Substantia nigra (tissue), 51 donors: ENCODE measurements at places on chromosomes 12 and 14.

DNA sequence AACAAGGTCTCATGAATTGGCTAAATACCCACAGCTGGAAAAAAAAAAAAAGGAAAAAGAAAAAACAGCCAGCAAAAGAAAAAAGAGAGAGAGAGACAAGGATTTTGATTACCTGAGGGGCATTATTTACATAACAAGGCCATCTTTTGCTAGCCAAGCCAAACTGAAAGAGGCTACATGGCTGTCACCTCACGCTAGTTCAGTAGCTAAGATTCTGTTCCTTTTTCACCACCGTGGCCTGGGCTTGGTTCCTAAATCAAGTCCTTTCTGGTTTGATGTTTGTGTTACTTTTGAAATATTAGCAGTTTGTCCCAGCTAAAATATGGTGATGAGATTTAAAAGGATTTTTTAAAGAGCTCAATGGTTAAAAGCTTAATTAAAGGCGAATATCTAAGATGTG is 2.0 kb upstream of the SDS start:
- no peak for DNase-seq

DNA sequence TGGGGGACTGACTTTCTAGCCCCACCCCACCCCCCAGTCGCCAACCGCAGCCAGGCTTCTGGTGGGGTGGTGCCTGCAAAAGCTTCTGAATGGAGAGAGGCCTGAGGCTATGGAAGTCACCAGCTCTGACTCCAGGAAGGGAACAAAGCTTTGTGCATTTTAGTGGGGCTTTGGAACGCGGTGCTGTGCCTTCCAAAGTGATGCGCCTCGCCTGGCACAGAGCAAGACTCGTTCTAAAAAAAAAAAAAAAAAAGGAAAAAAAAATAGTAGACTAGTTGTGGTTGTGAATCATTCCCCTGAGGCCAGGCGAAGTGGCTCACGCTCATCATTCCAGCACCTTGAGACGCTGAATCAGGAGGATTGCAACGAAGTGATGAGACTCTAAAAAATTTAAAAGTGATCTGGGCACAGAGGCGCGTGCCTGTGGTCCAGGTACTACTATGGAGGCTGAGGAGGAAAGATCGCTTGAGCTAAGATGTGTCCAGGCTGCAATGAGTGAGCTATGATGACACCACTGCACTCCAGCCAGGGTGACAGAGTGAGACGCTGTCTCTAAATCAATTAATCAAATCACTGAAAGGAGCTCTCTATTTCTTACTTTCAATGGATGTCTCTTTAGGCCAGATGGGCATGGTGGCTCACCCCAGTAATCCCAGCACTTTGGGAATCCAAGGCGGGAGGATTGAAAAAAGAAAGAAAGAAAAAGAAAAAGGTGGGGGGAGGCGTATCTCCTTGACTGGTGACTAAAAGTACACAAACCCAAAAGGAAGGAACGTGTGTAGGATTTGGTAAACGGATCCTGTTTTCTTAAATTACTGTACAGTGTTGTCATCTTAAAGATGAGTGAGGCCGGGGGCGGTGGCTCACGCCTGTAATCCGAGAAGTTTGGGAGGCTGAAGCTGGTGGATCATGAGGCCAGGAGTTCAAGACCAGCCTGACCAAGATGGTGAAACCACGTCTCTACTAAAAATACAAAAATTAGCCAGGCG is 259.6 kb upstream of the ALG10B start:
- DNase-seq, result no peak

GRCh38 chr12:64781280-64782190 is 22.3 kb upstream of the GNS start:
- DNase-seq, result no peak

GRCh38 chr12:116325336-116325664 is 47.8 kb upstream of the MED13L start:
- DNase-seq, result no peak

- DNase-seq, result no peak
Observed at GRCh38 chr14:66036547-66036946, 449.6 kb upstream of the CCDC196 start.

- no peak for DNase-seq
Observed at GRCh38 chr12:123787466-123787865, 25.4 kb downstream of the DNAH10 start.

GRCh38 chr12:25896981-25897380 is 61.5 kb upstream of the RASSF8 start:
- DNase-seq, result no peak

DNA sequence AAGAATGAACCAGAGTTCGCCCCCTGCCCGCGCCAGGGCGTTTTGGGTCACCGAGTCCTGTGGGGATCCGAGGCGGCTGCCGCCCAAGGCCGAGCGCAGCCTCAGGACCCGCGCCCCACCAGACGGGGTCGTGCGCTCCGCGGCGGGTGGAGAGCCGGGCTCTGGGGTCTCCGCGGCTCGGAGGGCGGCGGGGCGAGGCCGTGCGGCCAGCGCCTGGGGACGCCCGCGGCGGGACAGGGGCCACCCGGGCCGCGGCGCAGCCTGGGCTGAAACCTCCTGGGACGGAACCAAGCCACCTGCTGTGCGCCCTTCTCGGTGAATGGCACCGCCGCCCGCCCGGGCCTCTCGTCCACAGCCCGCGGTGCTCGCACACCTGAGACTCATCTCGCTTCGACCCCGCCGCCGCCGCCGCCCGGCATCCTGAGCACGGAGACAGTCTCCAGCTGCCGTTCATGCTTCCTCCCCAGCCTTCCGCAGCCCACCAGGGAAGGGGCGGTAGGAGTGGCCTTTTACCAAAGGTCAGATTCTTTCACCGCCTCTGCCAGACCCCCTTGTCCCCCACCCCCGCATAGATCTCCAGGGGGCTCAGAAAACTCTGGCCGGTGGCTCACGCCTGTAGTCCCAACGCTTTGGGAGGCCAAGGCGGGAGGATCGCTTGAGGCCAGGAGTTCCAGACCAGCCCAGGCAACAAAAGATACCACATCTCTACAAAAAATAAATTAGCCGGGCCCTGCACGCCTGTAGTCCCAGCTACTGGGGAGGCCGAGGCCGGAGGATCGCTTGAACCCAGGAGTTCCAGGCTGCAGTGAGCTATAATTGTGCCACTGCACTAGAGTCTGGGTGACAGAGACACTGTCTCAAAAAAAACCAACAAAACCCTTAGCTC is 901 bp downstream of the B3GNT4 start:
- DNase-seq, result no peak

DNA sequence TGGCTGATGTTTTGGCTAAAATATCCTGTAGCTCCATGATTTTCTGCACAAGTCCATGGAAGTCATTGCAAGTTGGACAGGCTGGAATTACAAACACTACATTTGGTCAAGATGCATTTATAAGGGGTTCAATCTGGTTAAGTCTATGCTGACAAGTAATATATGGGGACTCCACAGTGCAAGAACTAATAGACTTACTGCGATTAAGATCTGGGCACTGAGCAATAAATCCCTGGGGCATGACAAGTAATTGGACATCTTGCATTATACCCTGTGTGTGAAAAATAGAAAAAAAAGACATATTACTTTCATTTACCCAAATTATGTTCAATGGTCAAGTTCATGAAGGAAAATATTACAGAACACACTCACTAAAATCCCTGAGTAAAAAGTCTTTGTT is 99.1 kb downstream of the NELL2 start:
- DNase-seq, result no peak

- DNase-seq, result no peak
Observed at GRCh38 chr14:34665785-34666435, 36.0 kb upstream of the SNX6 start.

GRCh38 chr12:2172491-2173214 is 119.9 kb downstream of the CACNA1C start:
- no peak for DNase-seq

DNA sequence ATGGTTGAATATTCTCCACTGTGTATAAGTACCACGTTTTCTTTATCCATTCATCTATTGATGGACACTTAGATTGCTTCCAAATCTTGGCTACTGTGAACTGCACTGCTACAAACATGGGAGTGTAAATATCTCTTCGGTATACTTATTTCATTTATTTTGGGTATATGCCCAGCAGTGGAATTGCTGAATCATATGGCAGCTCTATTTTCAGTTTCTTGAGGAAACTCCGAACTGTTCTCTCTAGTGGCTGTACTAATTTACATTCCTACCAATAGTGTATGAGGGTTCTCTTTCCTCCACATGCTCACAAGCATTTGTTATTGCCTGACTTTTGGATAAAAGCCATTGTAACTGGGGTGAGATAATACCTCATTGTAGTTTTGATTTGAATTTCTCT is 623.1 kb upstream of the LRFN5 start:
- no peak for DNase-seq

DNA sequence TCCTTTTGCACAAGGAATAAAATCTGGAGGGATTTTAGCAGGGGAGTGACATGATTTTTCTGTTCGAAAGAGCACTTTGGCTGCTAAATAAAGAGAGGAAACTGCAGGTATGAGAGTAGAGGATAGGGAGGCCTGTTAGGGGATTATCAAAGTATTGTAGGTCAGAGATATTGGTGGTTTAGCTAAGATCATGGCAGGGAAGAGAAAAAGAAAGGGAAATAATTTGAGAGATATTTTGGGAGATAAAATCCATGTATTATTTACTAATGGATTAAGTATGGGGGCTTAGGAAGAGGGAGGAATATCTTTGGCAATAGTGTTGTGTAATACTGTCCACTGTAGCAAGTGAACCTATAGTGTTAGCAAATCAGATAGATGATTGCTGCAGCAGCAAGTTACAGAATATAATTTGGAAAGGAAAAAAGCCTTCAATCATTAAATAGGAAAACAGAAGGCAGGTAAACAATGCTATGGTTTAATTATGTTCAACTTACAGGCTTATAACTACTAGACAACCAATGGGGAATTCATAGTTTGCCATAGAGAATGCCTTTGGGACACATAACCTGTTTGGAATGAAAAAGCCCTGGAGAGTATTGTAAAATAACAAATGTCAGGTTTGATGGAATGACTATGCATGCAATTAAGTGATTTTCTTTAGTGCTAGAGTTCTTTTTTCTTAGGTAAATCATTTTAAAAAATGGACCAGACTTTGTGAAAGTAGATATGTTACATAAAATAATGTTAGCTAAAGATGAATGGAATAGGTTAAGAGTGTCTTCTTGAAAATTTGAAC is 50.5 kb downstream of the ADIPOR2 start:
- no peak for DNase-seq

DNA sequence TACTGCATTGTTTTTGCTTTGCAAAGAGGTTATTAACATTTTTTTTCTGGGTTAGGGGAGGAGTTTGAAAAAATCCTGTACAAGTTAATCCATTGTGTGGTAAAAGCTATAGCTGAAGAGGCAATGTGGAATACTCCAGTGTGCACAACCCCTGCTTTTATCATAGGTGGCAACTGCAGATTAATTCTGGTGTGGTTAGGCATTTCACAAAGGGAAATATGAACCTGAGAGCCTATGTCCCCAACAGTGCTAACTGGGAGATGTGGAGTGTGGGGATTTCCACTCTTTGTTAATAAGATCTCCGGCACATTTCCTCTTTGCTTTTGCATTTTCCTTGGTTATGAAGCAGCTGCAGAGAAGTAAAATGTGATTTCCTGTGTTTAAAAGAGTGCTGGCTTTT is 33.6 kb downstream of the PRORP start:
- DNase-seq, result no peak

DNA sequence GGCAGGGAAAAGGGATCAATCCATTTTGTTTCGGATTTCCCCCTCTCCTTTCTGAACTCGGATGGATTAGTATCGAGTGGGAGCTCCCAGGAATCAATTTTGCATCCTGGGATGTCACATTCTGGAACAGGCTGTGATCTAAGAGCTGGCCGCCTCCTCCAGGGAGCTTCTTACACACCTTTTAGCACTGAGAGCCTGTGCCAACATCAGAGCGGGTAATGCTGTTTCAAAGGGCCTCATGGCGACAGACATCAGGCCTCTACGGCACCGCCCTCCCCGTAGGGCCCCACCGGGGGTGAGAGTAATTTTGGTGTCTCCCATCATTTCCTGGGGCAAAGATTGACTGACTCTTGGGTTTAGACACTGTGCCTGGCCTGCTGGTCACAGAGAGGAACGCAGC is 2.7 kb downstream of the GALNT9 start:
- DNase-seq, result no peak
